ENCODE measurements at places on chromosomes 5 and 9.

GRCh38 chr9:110207071-110207641, 803 bp downstream of the C9orf152 start:
- no peak for DNase-seq

DNA sequence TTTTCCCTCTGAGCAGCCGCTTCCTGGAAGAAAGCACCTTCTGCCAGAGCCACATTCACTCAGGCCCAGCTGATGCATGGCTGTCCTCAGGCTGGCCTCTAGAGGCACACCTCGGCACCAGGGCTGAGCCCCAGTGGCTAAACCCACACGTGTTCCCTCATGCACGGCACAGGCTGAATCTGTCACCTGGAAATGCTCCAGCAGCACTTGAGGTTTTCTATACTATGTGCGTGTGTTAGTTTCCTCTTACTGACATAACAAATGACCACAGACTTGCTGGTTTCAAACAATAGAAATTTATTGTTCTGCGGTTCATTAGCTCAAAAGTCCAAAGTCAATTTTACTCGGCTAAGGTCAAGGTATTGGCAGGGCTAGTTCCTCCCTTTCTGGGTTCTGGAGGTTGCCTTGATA, 141.4 kb downstream of the LRRC70 start:
- DNase-seq = no peak

GRCh38 chr5:167743695-167744464, 547.6 kb upstream of the WWC1 start:
- DNase-seq = no peak

DNA sequence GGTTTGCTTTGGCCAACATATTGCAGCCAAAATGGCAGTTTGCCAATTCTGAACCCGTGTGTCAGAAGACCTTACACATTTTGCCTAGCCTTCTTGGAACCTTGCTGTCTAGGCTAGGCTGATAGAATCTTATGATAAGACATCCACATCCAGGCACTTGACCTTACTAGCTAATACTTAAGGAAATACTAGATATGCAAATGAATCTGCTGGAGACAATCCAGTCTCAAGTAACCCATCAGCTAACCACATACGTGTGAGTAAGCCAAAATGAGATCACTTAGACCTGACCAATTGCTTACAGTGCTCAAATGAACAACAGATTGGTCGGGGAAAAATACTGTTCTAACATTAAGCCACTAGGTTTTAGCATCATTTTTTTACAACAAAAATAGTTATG, 1504.6 kb upstream of the CDH9 start:
- DNase-seq = no peak

DNA sequence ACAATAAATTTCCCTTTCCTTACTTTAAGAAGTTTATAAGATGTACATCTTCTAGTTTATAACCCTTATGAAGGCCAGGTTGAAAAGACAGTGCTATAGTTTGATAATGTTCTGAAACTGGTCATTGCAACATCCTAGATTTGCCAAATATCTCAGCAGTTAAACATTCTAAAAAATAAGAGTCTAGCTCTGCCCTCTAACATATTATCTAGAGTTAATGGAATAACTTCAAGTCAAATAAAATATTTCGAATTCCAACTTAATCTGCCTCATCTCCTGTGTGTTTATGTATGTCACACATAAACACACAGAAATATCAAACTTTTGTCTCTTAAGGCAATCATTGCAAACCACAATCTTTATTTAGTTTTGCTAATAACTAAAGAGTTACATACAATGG, 796.6 kb downstream of the TLE1 start:
- DNase-seq = no peak

DNA sequence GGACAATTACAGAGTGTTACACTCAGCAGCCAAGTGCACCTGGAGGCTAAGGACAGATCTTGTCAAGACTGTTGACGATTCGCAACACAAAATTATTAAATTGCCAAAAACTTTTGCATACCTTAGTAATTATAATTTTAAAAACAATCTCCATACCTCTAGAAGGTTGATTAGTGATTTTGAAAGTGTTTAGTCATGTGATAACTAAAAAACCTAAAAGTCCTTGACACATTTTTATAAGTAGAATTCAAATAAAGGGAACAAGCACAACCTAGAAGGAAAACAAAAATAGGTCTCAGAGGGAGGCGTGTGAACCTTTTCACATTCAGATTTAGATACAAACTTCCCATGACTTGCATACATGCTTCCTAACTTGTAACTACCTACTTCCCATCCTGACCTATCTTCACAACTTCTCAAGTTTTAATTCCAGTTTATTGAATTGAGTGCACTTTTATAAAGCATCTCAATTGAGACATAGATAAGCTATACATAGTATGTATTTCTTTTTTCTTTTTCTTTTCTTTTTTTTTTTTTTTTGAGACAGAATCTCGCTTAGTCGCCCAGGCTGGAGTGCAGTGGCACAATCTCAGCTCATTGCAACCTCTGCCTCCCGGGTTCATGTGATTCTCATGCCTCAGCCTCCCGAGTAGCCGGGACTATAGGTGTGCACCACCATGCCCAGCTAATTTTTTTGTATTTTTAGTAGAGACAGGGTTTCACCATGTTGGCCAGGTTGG, 5.8 kb downstream of the ZNF367 start:
- DNase-seq = no peak

- DNase-seq = no peak
Measured at GRCh38 chr5:142506046-142506445, 179.8 kb downstream of the FGF1 start.

GRCh38 chr5:3024126-3024525, 272.6 kb upstream of the IRX2 start:
- no peak for DNase-seq

Data from activated CD4-positive, CD25-positive, alpha-beta regulatory T cell (primary cell).